ENCODE measurements at places on chromosomes 11 and 22.

GRCh38 chr11:64998141-64998540 lies 1.4 kb upstream of the BATF2 start:
- no peak for DNase-seq

DNA sequence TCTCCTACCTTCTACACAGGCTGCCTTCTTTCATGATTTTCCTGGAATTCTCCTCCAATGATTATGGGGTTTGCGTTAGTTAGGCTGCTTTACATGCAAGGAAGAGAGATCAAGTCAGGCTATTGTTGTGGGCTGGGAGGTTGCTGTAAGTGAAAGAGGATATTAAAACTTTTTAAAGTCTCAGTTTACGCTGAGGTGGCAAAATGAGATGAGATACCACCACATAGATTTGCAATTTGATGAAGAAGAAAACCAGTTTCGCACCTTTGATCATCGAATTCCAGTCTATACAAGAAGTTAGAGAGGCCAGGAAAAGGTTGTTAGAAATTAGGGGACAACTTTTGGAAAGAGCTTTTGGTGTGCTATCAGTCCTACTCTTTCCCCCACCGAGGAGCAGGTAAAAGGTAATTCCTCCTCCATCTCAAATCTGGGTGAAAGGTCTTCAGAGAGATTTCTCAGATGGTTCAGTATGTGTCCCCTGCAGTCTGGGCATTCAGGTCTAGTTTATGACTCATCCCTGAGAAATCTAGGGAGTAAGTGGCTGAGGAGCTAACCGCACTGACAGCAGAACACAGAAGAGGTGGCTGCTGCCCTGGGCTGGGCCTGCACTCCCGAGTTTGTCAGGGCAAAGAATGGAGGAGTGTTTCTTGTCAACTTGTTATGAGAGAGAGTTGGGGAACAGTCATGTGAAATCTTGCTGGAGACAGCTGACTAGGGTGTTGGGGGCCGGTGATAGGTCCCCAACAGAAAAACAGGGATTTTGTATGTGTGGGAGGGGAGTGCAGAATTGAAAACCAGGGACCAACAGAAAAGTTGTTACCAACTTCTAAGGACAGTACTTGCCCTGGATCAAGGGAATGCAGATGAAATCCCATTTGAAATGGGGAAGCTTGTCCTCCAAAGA lies 34.7 kb downstream of the CCDC83 start:
- DNase-seq, result no peak

GRCh38 chr11:12526789-12527188 lies 147.4 kb upstream of the TEAD1 start:
- DNase-seq, result no peak

DNA sequence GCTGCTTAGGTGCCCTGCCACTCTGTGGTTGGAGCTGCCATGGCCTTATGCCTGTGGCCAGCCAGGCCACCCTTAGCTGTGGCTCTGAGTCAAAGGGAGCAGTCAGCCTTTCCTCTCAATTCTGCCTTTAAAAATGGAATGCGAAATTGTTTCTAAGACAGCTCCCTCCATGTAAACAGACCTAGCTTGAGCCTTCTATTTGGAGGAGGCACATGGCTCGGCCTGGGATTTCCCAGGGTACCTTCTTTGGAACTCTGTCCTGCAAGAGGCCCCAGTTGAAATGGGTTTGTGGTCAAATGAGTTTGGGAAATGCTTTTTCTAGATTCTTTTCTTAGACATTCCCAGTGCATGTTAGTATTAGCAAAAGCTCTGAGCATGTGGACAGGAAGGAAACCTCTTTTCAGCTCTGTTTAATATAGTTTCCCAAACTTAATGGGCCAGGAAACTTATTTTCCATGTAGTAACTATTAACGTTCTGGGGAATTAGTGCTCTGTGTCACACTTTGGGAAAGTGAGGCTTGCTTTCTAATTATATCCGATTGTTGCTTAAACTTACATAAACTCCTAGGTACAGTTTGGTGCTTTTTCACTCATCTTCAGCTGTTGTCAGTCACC lies 7.8 kb downstream of the PHOX2A start:
- no peak for DNase-seq

- no peak for DNase-seq
Observed at GRCh38 chr11:87477321-87477720, 439.6 kb downstream of the TMEM135 start.

DNA sequence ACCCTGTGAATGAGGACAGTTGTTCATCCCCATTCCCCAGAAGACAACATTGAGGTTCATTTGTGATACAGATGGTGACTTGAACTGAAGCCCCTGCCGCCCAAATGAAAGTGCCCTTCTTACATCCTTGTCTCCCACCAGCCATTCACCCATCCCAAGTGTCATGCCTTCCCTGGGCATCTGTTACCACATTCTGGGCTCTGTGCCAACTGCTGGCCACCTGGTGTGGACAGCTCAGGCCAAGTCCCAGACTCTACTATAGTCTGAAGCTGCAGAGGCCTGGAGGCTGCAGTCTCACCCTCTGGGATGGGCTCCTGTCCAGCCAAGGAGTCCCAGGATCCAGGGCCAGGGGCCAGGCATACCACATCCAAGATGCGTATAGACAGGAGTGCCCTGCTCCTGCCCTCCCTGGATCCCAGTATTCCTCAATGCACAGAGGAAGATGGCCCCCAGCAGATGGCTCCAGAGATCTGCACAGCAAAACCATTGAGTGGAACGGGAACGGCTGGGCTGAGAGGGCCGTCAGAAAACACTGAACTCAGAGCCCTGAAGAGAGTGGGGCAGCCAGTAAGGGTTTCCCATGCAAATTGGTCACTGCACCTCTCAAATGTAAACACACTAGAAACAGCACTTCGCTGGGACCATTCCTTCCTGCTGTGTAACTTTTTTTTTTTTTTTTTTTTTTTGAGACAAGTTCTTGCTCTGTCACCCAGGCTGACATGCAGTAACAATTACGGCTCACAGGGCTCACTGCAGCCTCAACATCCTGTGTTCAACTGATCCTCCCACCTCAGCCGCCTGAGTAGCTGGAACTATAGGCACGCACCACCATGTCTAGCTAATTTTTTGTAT lies 22.8 kb downstream of the ARRB1 start:
- peak; percentile 56 for DNase-seq

Data from NCI-H2107 (cell line).